ENCODE measurements at places on chromosomes 7 and 10. TPM values are rescaled to one million over a fixed set of nuclear protein-coding genes. Genes with fewer than 3 reads are reported as not detected.

DNA sequence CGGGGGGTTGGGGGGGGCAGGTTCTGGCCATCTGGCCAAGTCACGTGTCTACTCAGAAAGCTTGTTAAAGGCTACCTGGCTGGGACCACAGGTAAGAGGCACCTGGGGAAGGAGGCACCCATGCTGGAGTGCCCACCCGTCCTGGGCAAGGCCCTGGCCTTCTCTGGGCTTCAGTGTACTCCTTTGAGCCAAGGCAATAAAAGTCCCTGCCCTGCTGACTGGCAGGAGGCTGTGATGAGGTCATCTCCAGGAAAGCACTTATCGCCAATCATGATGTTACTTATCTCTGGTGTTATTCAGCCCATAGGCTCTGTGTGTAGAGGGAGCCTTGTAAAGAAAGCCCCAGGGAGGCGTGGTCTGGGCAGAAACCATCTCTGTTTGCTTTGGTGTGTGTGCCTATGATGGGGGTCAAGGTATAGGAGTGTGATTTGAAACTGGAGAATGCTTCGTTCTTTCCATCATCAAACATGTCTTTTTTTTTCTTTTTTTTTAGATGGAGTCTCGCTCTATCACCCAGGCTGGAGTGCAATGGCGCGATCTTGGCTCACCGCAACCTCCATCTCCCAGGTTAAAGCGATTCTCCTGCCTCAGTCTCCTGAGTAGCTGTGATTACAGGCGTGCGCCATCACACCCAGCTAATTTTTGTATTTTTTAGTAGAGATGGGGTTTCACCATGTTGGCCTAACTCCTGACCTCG lies 2.5 kb upstream of the CLDN4 start:
- DNase-seq = peak; percentile 36

The IFIT3 gene
- 62.9 TPM for polyA plus RNA-seq

- no peak for DNase-seq
Observed at GRCh38 chr7:74223711-74224510, 14.1 kb downstream of the LAT2 start.

The CYP3A4 gene
- not detected for polyA plus RNA-seq

The JCAD gene
- polyA plus RNA-seq = 8.3 TPM

GRCh38 chr10:73800560-73801252 lies 10.7 kb downstream of the NDST2 start:
- DNase-seq = no peak

DNA sequence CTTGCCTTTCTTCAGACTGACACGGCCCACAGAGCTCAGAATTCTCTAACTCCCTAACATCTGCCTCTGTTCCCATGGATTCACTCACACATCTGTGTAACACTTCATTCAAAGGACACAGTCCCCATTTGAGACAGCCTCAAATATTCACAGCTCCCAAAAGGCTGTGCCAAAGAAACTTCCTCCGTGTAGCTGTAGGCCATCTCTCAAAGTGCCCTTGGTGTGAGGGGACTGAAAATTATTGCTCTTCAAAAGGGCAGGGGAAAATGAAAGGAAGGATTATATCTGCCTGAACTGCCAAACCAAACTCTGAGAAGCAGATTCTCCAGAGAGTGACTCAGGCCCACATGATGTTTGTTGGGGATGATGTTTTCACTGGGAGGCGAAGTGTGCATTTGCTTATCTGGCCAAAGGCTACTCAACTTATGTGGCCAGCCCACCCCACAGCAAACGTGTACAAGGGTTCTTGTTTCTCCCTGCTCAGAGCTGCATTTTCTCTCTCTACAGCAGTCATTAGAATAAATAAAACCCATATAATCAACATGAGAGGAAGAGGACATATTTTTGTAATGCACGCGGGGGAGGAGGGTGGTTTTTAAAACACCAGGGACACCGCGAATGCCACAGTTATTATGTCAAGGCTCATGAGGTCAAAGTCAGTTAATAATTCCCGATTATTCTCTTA lies 302.4 kb upstream of the NFE2L3 start:
- DNase-seq = peak; percentile 88

GRCh38 chr10:48365668-48366067 lies 59.2 kb downstream of the MAPK8 start:
- no peak for DNase-seq

DNA sequence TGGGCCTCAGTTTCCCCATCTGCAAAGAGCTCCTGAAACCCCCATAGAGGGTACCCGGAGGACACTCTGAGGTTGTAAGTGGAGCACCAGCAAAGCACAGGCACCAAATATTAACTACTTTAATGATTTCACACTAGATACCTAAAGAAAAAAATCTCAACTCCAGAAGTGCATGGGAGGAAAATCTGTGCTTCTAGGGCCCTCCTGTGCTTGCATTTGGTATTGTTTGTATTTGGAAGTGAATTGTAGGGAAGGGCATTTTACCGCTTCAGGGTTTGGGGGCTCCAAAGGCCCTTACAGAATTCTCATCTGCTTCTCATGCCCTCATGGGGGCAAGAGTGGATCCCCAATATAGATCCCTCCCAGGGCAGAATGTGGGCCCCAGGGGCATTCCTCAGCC lies 22.4 kb upstream of the DRGX start:
- no peak for DNase-seq

- DNase-seq = no peak
Observed at GRCh38 chr10:88082391-88082790, 219.0 kb downstream of the PTEN start.

DNA sequence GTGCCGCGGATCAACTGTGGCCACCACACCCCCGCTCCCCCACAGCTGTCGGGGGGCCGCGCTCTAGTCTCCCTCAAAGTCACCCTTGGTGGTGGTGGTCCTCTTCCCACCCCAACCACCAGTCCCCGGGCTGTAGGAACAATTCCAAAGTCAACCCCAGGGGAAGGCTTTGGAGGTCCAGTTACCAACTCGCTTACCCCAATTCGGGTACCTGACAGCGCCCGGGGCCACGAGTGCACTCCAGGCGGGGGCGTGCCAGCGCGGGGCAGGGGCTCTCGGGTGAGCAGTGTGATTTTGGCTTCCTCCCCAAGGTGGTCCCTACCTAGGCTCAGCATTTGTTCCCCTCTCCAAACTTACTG lies 584 bp upstream of the ZMIZ1 start:
- no peak for DNase-seq

DNA sequence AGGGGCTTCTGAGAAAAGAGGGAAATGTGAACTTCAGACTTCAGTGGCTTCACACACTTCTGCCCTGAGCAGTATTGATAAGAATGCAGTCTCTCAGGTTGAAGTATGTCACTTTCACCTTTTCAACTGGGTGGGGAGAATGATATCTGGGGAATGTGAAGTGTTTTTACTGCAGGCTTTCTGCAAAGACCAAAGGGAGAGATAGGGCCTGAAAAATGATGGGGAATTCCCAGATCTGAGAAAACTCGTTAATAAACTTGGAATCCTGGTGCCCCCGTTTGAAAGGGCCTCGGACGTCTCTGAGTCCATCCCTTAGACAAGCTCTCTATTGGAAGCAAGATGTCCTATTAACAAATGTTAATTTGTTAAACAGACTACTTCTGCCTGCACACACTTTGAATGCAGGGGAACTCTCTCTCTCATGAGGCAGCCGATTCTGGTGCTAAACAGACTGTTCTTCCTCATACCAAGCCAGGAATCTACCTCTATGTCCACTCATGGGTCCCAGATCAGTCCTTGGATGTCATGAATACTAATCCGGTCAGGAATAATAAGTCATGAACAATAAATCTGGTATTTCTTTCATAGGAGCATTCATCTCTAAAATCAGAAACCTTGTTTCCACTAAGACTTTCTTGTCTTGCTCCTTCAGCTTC lies 193.6 kb downstream of the JCAD start:
- no peak for DNase-seq

The WDR11 gene
- 53.9 TPM for polyA plus RNA-seq

The WDFY4 gene
- 0.06 TPM for polyA plus RNA-seq

DNA sequence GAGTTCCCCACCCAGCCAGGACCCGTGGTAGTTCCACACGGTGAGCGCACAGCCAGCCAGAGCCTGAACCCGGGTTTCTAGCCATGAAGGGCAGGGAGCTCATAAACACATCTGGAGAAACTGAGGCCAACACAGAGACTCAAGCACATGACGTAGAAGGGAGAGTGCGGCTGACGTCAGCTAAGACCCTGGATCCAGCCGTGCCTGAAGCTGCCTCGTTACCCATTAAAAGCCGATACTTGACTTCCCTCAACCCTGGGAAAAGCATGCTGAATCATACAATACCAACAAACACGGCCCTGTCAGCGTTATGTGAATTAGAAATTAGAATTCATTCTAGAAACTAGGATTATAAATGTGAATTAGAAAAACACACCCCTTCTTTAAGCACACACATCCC lies 65.2 kb upstream of the PDGFA start:
- no peak for DNase-seq

The ASZ1 gene
- 0.03 TPM for polyA plus RNA-seq

DNA sequence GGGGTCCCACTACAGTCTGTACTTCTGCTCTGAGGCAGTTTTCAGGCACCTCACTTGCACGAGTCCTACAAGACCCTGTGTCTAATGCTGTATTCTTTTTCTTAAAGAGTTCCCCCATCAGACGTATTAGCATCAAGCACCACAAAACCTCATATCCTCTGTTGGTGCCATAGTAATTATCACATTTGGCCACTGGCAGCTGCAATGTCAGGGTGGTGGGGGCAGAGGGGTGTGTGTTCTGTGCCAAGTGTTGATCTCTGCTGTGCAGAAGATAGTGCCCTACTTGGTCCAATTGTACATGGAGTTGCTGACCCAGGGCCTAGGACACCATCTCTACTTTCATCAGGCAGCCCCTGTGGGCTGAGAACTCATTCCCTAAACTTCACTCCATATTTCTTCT lies 20.0 kb upstream of the JAZF1 start:
- DNase-seq = no peak

The UBTD1 gene
- polyA plus RNA-seq = 15.0 TPM

The MRPS16 gene
- 76.2 TPM for polyA plus RNA-seq

DNA sequence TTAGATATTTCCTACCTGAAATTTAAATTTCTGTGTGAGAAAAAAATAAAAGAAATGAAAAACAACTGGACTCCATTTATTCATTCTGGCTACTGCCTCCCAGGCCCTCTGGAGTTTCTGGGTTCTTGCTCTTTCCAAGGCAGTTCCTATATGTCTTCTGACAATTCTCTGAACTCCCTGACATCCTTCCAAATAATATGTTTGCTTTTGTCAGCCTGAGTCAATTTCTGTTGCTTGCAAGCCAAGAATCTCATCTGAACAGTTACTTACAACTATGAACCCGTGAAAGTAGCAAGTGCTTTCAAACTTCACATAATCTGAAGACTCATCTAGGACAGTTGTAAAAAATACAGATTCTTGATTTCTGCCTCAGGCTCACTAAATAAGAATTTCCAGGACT lies 216.7 kb upstream of the NPVF start:
- no peak for DNase-seq

The GPER1 gene
- polyA plus RNA-seq = 2.4 TPM

GRCh38 chr10:132588301-132589013 lies 50.9 kb downstream of the INPP5A start:
- DNase-seq = no peak

The OPN4 gene
- polyA plus RNA-seq = not detected

DNA sequence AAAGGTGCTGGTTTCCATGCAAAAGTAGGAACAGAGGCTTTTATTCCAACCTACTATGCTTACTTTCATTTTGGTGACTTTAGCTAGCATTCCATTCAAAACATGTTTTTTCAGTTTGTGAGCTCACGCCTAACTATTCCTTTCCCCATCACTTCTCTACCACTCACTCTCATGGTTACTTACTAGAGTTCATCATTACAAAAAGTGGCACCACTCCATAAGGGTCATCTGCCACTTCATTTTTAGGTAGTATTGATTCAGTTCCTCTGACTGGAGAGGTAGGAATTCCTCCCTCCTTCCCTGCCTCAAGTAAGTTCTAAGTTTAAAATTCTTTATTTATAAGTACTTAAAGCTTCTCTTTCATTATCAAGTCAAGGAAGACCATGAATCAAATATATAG lies 543.1 kb downstream of the HTR7 start:
- DNase-seq = peak; percentile 34

The EPDR1 gene
- 21.5 TPM for polyA plus RNA-seq

The ZNF438 gene
- 4.7 TPM for polyA plus RNA-seq

DNA sequence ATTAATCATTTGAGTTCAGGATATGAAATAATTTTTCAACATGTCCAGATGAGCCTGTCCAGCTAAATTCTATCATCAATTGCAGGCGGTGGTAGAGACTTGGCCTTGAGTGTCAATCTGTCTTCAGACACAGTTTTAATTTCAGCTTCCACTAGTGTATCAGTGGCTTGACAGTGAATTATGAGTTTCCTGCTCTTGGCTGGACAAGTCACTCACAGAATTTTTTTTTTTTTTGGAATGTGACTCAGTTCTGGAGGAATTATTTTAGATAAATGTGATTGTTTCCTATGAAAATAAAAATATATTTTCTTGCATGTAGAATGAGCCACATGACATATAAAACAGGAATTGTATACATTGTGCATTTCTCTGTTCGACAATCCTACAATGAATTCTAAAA lies 319.9 kb upstream of the AKR1E2 start:
- DNase-seq = peak; percentile 35

GRCh38 chr7:129332254-129333035 lies 101.8 kb upstream of the STRIP2 start:
- peak; percentile 83 for DNase-seq

The PDCD4 gene
- polyA plus RNA-seq = 54.6 TPM

The PTPRN2 gene
- polyA plus RNA-seq = 0.54 TPM

GRCh38 chr7:78953090-78953489 lies 500.4 kb downstream of the MAGI2 start:
- DNase-seq = no peak

The PTPN12 gene
- polyA plus RNA-seq = 47.8 TPM

The ACTR3C gene
- 0.05 TPM for polyA plus RNA-seq

- DNase-seq = no peak
Observed at GRCh38 chr10:114077347-114077746, 33.7 kb downstream of the ADRB1 start.

- no peak for DNase-seq
Observed at GRCh38 chr7:71384094-71384493, 252.2 kb downstream of the GALNT17 start.

- no peak for DNase-seq
Observed at GRCh38 chr7:129643550-129644170, 32.1 kb downstream of the NRF1 start.

DNA sequence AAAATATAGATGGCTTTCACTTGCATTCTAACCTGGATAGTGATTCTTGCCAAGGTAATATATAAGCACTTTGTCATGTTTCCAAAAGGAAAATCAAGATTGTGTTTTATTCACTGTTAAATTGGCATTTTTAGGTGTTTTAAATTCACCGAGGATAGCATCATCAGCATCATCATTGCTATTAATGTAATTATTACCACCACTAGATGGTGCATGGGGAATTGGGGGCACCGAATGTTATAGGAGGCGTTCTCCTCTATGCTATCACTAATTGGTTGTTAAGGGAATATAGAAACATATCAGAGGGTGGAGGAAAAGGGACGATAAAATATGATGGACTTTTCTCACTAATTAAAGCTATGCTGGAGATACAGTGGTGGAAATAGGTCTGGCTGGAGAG lies 95.5 kb downstream of the CELF2 start:
- DNase-seq = no peak

DNA sequence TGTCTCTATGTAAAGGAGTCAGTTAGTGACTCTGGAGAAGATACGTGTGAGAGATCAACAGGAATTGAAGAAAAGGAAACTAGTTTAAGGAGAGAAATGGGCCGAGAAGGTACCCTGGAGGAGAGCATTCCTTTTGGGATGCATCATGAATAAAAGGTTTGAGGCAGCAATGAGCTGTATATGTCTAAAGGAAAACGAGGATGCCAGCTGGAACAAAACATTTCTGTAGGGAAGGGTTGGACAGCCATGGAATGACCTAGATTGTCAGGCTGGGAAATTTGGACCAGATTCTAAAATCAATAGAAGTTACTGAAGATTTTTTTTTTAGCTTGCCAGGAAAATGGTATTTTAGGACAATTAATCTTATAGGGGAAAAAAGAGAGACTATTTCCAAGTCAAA lies 17.2 kb upstream of the MPP7 start:
- DNase-seq = no peak

All from fibroblast of lung (primary cell).